ENCODE measurements at places on chromosomes 12 and 14.

DNA sequence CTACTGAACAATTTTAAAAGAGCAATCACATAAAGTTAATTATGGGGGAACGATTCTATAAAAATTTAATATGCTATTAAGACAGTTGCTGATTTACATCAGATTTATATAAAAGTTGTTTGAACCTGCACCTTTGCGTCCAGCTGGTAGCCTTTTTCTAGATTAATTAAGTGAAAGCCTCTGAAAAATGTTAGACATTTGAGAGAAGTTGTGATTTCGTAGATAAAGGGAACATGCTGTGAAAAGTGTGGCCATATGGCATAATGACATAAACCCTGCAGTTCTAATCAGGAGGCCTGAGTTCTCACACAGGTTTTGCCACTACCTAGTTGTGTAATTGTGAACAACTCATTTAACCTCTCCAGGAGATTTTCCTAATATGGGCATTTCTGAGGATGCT lies 187.2 kb downstream of the TMTC2 start:
- DNase-seq, result no peak

GRCh38 chr12:67599691-67600090 lies 48.9 kb upstream of the DYRK2 start:
- no peak for DNase-seq

GRCh38 chr12:97601934-97602720 lies 139.5 kb downstream of the RMST start:
- DNase-seq, result no peak

DNA sequence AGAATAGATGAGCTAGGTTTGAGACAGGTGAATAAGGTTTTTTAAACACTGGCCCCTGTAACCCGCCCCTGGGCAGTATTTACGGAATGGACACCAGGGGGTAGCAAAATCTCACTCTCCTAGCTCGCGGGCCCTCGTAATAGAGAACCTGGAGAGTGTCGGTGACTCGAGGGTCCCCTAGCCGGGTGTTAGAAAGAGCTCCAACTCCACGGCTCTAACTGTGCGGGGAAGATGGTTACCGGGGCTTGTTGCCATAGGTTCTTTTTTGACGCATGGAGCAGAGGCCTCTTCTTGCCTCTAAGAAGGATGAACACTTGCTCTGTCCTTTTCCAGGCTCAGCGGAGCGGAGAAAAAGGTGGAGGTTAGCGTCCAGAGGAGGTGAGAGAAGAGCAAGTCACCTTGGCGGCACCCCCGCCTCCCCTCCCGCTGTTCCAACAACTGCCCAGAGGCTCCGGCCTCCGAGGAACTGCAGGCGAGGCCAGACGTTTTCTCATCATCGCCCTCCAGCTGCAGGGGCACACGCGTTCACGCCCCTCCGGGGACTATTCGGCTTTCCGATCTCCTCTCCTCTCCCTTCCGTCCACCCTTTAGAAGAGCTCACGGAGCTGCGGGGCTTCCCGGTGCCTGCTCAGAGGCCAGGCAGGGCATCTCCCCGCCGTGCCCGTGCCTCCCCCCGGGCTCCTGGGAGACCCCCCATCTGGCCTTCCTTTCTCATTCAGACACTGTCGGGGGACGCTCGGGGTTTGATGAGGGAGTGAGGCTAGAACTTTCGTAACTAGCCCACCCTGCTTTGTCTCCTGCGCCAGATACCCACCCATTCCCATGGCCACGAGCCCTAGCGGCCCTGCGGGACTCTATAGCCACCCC lies 1.4 kb upstream of the ARHGEF40 start:
- DNase-seq, result peak; percentile 72

Data from muscle of arm (tissue), 14 donors.